ENCODE measurements at places on chromosomes 6 and 20.

- DNase-seq: no peak
Observed at GRCh38 chr6:139521338-139521737, 146.9 kb upstream of the CITED2 start.

DNA sequence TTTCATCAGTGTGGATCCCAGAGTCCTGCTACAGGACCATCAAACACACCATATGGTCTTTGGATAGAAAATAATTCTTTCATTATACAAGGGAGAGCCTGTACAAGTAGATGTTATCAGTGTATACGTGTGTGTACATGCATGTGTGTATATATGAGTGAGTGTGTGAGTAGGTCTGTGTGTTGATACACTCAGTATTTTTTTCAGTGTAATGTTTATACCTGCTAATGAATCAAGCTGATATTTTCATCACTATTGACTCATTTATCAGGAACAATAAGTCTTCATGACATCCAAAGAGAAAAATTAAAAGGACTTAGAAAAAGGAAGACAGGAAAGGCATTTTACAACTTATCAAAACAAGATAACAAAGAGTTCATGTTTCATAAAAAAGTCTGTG lies 66.5 kb downstream of the EPM2A start:
- no peak for DNase-seq

GRCh38 chr6:83609248-83609647 lies 96.9 kb downstream of the PRSS35 start:
- DNase-seq: no peak

- DNase-seq: no peak
Observed at GRCh38 chr6:159808647-159809046, 8.6 kb downstream of the PNLDC1 start.

- no peak for DNase-seq
Observed at GRCh38 chr6:116426551-116426950, 34.6 kb upstream of the CALHM6 start.

DNA sequence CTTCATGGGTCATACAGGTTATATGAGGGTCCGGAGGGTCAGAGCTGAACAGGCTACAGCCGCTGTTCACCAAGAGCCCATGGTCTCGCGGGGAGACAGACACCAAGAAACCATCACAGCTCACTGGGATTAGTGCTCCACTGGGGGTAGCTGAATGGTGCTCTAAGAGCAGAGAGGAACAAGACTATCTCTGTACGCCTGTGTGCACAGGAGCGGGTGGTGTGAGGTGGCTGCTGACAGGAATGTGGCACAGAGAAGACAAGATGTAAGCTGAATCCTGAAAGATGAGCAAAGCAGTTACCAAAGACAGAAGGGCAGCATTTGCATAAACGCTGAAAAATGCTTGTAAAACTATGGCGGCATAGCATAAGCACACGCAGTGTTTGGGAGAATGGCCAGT lies 139.1 kb downstream of the GMPR start:
- no peak for DNase-seq

DNA sequence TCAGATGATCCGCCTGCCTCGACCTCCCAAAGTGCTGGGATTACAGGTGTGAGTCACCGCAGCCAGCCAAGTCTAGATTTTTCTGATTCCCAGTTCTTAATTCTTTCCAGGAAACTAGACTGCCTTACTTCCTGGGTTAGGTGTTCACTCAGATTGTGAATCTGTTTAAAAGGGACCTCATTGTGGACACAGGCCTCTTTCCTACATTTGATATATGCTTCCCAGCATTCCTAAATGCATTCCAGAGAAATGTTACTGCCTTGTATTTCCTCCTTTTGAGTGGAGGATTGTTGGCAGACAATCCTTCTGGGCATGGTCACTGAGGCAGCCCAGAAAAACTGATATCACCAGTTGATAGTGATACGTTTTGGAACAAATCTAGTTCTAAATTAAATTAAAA lies 15.7 kb downstream of the TMEM181 start:
- no peak for DNase-seq

- no peak for DNase-seq
Observed at GRCh38 chr6:152089992-152090391, 282.5 kb downstream of the ESR1 start.

DNA sequence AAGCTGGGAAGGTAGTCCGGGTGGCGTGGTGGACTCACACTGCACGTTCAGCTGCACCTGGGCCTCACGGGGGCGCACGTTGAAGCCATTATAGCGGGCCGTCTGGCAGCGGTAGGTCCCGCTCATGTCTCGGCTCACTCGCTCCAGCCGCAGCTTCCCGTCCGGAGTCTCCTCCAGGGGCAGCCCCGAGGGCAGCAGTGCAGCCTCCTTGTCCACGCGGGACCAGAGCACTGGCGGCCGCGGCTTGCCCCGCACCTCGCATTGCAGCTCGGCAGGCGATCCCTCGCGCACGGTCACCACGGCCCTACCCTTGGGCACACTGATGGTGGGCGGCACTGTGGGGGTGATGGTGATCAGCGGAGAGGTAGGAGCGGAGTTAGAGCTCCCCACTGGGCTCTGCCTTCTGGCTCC lies 47.6 kb downstream of the MDGA1 start:
- DNase-seq: no peak

- DNase-seq: no peak
Observed at GRCh38 chr6:112269979-112270566, 15.7 kb upstream of the LAMA4 start.

- DNase-seq: no peak
Observed at GRCh38 chr20:60008130-60008808, 50.0 kb downstream of the CDH26 start.

GRCh38 chr20:1274485-1275311 lies 8.6 kb downstream of the SNPH start:
- DNase-seq: no peak

GRCh38 chr6:71724456-71725125 lies 161.8 kb upstream of the RIMS1 start:
- DNase-seq: no peak

DNA sequence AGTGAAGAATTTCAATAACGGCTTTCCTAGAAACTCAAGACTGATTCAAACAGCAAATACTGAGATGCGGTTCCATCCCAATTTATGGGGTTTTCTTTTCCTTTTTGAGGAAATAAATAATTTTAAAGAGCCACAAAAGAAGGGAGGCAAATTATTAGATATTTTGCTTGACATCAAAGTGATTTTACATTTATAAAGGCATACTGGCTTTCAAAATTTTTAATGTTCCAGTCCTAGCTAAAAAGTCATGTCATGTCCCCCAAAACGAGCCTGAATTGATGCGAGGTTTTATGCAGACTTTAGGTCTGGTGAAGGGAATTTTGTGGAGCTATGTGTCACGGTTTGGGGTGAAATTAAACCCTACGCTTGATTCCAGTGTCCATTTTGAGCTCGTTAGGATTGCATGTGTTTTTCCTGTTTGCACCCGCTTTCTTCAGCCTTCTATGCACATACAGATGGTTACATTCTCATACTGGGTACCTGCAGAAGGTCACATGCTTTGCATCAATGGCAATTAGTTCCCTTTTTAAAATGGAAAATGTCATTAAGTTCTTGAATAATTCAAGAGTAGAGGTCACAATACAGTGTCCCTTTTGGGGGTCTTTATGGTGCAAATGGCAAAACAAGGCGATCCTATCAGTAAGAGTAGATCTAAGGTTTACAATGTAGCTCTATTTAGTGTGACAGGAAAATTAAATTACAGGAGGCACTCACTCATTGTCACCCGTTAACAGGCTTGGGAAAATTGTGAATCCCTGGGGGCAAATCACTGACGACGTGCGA lies 17.3 kb downstream of the FOXA2 start:
- no peak for DNase-seq

DNA sequence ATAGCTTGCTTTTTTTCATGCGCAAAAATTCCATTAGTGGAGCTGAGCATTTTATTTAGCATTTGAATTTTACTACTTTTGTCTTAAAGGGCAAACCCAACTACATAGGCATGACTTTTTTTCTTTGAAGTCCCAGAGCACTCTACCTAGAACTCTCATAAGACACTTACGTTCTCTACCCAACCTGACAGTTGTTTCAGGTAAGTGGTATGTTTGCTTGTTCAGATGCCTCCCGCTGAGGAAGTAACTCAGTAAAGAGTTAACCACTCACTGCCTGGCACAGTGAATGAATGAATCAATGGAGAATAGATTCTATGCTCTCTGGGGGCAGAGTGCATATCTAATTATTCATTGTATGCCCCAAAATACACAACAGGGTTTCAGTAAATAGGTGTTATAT lies 212.3 kb upstream of the PRDM1 start:
- no peak for DNase-seq

DNA sequence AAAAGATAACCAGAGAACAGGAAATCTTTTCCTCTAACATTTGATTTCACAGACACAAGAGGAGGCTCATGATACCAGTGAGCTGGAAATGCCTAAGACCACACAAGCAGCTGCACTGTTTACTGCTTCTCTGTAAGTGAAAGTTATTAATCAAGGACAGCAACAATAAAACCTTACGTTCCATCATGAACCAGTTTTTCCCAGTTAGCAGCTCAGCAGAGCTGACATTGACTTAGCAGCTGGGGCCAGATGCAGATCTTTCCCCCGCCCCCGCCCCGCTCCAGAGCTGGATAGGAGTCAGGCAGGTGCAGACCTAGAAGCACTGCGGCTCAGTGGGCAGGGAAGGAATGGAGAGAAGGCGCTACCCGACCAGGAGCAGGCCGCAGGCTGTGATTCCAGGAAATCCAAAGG lies 275.2 kb downstream of the GMDS start:
- no peak for DNase-seq

DNA sequence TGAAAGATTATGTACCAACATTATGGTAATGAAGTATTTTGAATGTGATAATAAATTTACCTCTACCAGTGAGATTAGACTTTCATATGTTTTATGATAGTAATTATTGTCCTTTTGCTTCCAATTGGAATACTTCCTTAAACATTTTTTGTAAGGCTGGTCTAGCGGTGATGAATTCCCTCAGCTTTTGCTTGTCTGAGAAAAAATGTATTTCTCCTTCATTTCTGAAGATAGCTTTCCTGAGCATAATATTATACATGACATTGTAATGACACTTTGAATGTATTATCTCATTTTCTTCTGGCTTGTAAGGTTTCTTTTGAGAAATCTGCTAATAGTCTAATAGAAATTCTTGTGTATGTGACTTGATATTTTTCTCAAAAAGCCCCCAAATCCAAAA lies 18.6 kb upstream of the EDN1 start:
- DNase-seq: no peak

GRCh38 chr20:40639676-40640355 lies 49.2 kb downstream of the MAFB start:
- no peak for DNase-seq

- peak; percentile 49 for DNase-seq
Observed at GRCh38 chr6:75275067-75275466, 9.5 kb downstream of the TMEM30A start.

DNA sequence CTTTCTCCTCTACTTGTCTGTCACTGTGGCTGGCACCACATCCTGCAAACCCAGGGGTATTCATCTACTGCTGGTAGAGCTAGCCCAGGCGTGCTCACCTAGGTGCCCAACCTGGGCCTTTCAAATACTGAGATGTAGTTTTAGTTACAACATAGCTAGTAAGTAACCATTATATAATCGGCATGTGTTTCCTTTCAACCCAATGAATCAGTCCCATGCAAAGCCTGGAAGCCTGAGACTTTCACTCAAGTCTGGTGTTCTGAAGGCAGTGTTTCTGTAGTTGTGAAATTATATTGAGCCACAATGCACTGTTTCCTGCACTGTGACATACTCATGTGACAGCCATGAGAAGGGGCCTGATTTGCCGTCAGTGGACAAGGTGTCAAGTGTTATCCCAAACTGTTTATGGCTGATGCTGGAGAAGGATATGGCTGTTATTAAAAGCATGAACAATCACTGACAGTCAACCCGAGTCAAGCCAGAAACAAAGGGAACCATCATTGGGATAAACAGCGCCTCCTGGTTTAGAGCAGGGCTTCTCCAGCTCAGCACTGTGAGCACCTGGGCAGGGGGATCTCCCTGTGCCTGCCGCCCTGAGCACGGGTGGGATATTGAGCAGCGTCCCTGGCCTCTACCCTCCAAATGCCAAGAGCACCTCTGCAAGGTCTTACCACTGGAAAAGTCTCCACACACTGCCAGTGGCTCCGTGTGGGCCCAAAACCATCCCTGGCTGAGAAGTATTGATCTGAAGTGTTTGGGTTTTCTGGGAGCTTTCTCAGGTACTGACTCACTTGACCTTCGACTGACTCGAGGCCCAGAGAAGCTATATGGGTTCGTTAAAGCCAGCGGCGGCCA lies 1.6 kb downstream of the PSMA7 start:
- DNase-seq: no peak

GRCh38 chr6:31806470-31807272 lies at the start of gene LSM2:
Gene LSM2 (minus strand): TSS chr6:31806966. CDS start chr6:31806757, 209 bp downstream.
- peak; percentile 95 for DNase-seq

- DNase-seq: no peak
Observed at GRCh38 chr6:148885925-148886845, 139.4 kb downstream of the UST start.

- DNase-seq: no peak
Observed at GRCh38 chr20:49813305-49813974, 812 bp downstream of the SLC9A8 start.

DNA sequence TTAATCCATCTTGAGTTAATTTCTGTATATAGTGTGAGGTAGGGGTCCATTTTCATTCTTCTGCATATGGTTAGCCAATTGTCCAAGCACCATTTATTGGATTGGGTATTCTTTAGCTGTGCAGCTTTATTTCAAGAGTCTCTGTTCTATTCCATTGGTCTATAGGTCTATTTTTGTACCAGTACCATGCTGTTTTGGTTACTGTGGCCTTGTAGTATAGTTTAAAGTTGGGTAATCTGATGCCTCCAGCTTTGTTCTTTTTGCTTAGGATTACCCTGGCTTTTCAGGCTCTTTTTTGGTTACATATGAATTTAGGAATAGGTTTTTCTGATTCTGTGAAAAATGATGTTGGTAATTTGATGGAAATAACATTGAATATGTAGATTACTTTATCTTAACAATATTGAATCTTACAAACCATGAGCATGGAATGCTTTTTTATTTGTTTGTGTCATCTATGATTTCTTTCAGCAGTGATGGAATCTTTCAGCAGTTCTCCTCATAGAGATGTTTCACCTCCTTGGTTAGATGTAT lies 47.0 kb downstream of the TNFAIP3 start:
- no peak for DNase-seq

- peak; percentile 52 for DNase-seq
Observed at GRCh38 chr20:34922654-34923381, 32.8 kb downstream of the GSS start.

GRCh38 chr6:152124429-152125074 lies 317.1 kb downstream of the ESR1 start:
- no peak for DNase-seq

GRCh38 chr6:25290306-25291060 lies 11.3 kb downstream of the CARMIL1 start:
- no peak for DNase-seq

GRCh38 chr6:53702316-53702715 lies 36.8 kb upstream of the KLHL31 start:
- DNase-seq: no peak

DNA sequence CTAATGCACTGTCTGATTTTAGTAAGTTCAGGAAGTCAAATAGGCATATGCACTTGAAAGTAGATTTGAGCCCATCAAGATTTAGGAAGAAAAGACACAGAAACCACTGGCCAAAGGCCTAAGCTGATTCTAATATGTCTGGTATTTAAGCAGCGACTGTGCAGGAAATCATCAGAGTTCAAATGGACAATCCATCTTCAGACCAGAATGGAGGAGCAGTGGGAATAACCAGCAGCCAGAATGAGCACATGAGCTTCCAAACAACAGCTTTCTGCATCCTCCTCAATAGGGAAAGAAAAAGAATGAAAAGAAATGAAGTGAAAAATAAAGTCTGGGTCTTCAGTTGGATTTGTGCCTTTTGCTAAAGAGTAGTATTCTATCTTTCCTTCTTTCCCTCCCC lies 50.6 kb downstream of the SOD2 start:
- DNase-seq: no peak

- no peak for DNase-seq
Observed at GRCh38 chr20:1841554-1842140, 53.6 kb upstream of the SIRPA start.
